ENCODE measurements at places on chromosomes 11 and 22. TPM values are rescaled to one million over a fixed set of nuclear protein-coding genes. Genes with fewer than 3 reads are reported as not detected.
A peak's percentile ranks its signal among the peaks of the same experiment; 100 is the strongest.

DNA sequence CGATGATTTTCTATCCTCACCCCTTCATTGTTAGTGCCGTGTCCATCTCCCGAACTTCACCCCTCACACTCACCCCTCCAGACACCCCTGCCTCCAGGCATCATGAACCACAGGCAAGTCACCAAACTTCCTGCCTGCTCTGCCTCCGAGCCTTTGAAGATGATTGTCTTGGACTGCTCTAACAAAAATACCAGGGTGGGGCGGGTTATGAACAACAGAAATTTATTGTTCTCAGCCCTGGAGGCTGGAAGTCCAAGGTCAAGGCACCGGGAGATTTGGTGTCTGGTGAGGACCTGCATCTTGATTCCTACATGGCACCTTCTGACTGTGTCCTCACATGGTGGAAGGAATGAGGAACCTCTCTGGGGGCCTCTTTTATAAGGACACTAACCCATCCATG lies 1508.3 kb downstream of the TBC1D22A start:
- DNase-seq: no peak
- no peaks in the 10 kb centered on the region for H3K36me3 ChIP-seq
- no peaks in the 10 kb centered on the region for H3K4me1 ChIP-seq
- no peak overlapping the region for H3K4me3 ChIP-seq

DNA sequence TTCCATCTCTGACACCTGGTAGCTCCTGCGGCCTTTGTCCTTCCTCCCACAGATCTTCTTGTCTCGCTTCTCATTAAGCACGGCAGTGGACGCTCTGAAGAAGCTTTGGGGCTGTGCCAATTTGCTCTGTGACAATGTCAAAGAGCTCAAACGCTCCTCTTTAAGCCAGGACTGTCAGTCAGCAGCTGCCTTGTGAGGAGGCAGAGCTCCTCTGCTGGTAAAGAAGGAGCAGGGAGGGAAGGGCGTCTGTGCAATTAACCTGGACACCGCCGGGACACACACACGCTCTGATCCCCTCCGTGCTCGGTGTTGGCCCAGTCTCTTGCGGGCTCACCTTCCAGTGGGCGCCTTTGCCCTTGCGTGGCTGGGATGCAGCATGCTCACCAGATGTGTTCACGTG lies 373.9 kb downstream of the BRD1 start:
- no peak overlapping the region for H3K4me3 ChIP-seq
- H3K36me3 ChIP-seq: no peaks in the 10 kb centered on the region
- H3K27me3 ChIP-seq: peaks cover 3% of the 10 kb centered on the region
- DNase-seq: no peak

GRCh38 chr22:32904044-32904443 lies 102.5 kb downstream of the TIMP3 start:
- no peak overlapping the region for H3K27ac ChIP-seq
- DNase-seq: no peak
- H3K4me1 ChIP-seq: no peaks in the 10 kb centered on the region
- H3K4me3 ChIP-seq: no peak overlapping the region
- no peaks in the 10 kb centered on the region for H3K36me3 ChIP-seq

DNA sequence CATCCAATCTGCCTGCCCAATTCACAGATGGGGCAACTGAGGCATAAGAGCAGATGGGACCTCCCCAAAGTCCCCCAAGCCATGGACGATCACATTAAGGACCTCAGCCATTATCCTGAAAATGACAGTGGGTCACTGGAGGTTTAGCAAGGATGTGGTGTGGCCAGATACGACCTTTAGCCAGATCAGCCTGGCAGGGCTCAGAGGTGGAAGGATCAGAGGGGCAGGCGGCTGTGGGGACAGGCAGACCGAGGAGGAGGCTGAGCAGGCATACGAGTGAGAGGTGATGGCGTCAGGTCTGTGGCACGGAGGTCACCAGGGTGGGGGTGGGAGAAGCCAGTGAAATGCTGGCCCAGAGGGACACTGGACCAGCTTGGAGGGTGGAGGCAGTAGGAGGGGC lies 14.1 kb upstream of the TMPRSS6 start:
- H3K27me3 ChIP-seq: no peaks in the 10 kb centered on the region
- peaks cover 16% of the 10 kb centered on the region for H3K4me1 ChIP-seq
- no peak overlapping the region for H3K4me3 ChIP-seq
- H3K36me3 ChIP-seq: no peaks in the 10 kb centered on the region

DNA sequence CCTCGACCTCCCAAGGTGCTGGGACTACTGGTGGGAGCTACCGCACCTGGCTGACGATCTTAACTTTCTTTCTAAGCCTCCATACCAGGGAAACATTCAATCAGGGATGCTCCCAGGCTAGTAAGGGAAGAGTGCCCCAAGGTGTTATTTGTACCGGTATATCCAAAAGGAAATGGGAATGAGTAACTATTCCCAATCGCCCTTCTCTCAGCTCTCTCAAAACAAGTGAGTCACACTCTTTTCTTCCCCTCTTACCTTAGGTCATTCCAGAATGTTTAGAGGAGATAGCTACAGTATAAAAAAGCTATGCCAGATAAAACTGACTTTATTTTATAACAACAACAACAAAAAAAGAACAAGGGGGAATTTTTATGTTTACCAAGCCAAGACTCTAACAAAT lies 13.7 kb downstream of the DCDC1 start:
- DNase-seq: no peak
- no peaks in the 10 kb centered on the region for H3K27me3 ChIP-seq
- no peaks in the 10 kb centered on the region for H3K36me3 ChIP-seq
- no peak overlapping the region for H3K27ac ChIP-seq
- no peaks in the 10 kb centered on the region for H3K4me1 ChIP-seq
- no peak overlapping the region for H3K4me3 ChIP-seq

GRCh38 chr11:124945826-124946225 lies 8.2 kb upstream of the CCDC15 start:
- no peak overlapping the region for H3K4me3 ChIP-seq
- H3K4me1 ChIP-seq: no peaks in the 10 kb centered on the region

- no peaks in the 10 kb centered on the region for H3K27me3 ChIP-seq
- peak within 1 kb of the TSS; percentile 95 for H3K27ac ChIP-seq
- H3K4me1 ChIP-seq: peaks cover 18% of the 10 kb centered on the region
- DNase-seq: peak; percentile 99
Observed at GRCh38 chr11:44065841-44066731, at the start of gene ACCS. Gene ACCS (plus strand): TSS chr11:44066270. CDS start chr11:44067628, 1,358 bp downstream.

The SMPD1 gene
- 59.7 TPM for total RNA-seq

The USP47 gene
- 132 TPM for total RNA-seq

The AQP11 gene
- 0.51 TPM for total RNA-seq

The PDE3B gene
- 38.8 TPM for total RNA-seq

All from upper lobe of left lung (tissue), 6 donors.